DMS79 (cell line): ENCODE measurements at places on chromosomes 1 and 21.
A peak's percentile ranks its signal among the peaks of the same experiment; 100 is the strongest.

- no peak for DNase-seq
Measured at GRCh38 chr1:1246577-1247340, at the start of gene C1QTNF12. Gene C1QTNF12, minus strand, starts transcription at chr1:1246722. Its CDS starts 32 bp downstream, at chr1:1246690.

DNA sequence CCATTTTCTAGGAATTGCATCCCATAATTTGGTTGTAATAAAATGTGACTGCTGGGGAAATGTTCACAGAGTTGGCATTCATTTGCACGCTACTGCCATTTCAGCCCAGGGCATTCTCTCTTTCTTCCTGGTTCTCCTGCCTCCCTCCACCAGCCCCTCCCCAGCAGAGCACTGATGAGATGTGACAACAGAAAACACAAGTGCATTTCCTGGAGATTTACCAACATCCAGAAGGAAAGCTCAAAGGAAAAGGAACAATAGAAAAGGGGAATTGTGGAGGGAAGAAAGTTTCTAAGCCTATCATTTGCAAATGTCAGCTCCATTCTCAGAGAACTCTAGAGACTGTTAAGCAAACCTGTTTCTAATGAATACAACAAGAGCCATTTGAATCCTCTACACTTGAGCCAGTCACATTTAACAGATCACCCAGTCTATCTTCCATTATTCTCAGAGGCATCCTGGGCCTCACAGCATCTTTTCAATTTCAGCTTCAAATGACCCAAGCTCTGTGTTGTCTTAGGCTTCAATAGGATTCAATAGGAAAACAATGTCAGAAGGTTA, 395.6 kb upstream of the PBX1 start:
- no peak for DNase-seq

DNA sequence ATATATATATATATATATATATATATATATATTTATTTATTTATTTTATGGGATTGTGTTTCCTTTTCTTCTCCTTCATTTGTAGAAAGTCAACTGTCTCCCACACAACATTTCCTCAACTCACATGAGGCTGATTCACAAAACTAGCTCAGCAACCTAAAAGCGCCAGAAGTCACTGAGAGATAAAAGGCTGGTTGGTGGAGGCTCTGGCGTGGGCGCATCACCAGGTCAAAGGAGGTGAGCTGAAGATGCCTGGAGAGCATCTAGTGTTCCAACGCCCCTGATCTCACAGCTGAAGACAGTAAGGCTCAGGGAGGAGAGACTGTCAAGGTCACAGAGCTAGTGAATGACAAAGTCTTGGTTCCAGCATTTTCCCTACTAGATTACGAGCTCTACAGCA, 78.0 kb downstream of the HLCS start:
- DNase-seq: no peak

DNA sequence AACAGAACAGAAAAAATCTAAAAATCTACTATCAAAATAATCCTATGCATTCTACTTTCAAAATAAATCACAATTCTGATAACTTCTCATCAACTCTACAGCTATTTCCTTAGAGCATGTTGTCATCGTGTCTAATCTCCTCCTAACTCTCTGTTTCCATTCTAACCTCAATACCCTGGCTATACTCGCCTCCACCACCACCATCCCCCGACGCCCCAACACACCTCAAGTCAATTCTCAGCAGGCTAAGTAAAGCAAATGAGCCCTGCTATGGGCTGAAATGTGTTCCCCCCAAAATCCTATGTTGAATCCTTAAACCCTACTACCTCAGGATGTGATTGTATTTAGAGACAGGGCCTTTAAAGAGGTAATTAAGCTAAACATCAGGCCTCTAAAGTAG, 34.6 kb downstream of the NRDC start:
- DNase-seq: no peak

GRCh38 chr1:54259546-54260140, 59.7 kb downstream of the MRPL37 start:
- peak; percentile 20 for DNase-seq

DNA sequence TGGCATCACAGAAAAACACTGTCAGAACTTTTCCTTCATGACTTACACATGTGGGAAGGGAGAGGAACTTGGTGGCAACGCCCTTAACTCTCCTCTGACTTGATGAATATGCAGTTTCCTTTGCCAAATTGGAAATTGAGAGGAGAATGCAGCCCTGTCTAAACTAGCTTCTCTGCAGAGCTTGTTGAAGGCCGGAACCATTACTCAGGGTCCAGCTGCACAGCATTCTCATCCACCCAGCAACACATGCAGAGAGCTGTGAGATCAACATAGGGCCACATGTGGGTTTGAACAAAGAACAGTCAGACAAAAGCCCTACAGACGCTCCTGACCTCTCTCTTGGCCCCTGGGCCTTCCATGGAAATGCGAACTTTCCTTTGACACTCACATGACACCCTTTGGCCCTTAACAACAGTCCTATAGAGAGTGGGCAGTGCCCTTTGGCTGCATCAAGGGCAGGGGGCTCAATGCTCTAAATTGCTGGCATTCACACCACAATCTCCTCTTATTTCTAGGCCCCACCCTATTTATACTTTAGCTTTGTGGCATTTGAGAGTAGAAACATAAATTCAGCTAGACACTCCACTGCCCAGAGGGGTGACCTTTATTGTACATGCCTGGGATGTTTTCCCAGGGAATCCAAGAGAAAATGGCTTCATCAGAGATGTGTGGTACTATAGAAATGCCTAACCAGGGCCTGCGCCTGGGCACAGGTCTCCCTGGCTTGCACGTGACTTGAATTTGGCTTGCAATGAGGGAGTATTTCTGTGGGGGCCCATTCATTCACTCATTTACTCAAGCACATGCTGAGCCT, 64.4 kb downstream of the CDC7 start:
- no peak for DNase-seq

GRCh38 chr1:219566951-219567947, 45.7 kb downstream of the ZC3H11B start:
- no peak for DNase-seq

DNA sequence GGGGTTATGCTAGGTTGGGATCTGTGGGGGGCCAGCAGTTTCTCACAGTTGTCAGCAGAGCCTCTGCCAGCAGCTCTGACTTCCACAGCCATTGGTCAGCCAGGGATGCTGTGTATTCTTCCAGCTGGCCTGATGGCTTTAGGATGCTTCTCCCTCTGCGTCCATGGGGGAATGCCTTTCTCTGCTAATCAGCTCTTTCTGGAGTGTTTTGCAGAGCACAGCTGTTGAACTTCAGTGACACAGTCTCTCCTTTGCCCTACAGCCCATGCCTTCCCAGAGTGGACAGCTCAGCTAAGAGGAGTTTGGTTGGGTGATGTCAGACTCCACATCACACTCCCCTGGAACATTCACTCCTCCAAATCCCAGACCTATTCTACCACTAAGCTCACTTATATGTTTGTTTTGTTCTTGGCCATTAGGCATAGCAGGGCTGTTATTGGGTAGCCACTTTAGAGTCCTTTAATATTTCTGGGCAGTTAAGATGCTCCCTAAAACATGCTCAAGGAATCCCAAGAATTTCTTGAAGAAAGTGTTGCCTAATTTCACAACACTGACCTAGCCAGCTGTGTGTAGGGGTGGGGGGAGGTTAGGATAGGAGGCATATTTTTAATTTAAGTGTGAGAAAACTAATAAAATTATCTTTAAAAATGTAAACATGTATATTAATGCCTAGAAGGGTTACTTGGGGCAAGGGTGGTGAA, 75.3 kb upstream of the KIAA0040 start:
- no peak for DNase-seq

- no peak for DNase-seq
Measured at GRCh38 chr1:235858766-235859165, 7.9 kb downstream of the LYST start.

DNA sequence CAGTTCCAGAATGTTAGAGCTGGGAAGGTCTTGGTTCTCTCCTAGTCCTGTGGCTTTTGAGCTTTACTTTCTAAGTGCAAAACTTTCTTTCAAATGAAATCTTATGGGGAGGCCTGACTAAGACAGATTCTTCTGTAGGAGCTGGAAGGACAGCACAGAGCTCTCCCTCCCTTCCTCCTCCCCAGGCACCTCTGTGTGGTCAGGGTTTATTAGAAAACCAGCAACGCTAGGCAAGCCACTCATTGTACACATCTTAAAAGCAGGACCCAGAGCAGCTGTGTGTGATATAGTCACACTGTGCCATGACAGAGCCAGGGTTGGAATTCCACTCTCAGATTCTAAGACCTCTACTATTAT, 241.1 kb upstream of the RAB4A start:
- no peak for DNase-seq

DNA sequence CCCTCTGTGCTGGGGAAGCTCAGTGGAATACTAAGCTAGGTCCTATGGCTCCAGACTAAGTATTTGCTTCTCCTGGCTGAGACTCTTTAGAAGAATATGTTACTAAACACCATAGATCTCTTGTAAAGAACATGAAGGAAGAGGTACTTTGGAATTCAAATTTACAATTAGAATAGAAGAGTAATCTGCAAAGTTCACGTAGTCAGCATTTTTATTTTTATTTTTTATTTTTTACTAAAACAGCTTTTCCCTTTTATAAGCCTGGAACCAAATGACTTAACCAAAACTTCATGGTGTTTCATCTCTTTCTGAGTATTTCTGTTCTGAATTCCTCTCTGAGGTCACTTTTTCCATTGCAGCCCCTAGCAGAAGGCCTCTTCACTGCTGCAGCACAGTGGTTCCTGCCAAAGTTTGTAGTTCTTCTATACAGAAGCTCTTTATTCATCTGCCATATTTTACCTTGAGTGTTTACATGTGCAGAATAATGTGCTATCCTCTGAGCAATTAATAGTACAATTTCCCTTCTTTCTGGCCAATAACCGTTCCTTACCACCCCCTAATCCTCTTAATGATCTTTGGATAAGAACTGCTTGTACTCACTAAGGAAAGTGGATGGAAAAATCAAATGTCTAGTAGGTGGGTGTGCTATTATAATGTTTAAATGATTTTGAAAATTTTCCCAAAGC, 27.2 kb downstream of the TSEN15 start:
- no peak for DNase-seq

- no peak for DNase-seq
Measured at GRCh38 chr21:17783481-17784179, 35.5 kb downstream of the C21orf91 start.

GRCh38 chr1:3265835-3266805, 188.3 kb upstream of the ARHGEF16 start:
- no peak for DNase-seq

DNA sequence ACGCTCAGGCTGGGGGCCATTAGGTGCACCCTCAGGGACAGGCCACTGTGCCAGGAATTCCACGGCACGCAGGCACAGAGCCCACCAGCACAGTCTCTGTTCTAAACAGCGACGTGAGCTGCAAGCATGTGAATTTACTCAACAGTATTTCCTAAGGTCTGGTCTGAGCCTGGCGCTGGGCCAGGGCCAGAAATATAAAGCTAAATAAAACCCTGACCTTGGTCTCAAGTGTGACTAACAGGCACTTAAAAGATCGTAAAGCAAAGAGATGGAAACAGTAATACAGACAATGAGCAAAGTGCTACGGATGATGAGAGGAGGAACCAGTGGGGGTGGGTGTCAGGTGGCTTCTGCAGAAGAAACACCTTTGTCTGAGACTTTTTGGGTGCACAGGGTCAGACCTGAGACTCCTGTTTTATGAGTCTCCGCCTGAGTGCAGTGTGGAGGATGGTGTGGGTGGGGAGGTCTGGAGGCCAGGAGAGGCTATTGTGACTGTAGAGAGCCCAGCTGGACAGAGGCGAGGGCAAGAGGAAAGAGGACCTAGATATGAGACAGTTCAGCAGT, 53.4 kb upstream of the EDN2 start:
- peak; percentile 93 for DNase-seq

- DNase-seq: no peak
Measured at GRCh38 chr21:31460980-31461379, 116.9 kb upstream of the TIAM1 start.

DNA sequence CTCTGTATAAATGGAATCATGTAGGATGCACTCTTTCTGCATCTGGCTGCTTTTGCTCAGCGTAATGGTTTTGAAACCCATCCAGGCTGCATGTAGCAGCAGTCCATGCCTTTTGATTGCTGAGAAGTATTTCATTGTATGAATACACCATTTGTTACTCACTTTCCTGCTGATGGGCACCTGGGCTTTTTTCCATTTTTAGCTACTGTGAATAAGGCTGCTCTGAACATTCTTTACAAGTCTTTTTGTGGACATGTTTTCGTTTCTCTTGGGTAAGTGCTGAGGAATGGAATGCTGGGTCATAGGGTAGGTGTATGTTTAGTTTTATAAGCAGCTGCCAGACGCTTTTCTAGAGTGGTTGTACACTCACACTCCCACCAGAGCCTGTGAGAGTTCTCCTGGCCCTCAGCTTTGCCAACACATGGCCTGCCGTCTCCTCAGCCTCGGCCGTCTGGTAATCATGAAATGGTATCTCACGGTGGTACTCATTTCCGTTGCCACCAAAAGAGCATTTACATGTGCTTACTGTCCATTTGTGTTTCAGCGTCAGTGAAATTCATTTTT, 22.7 kb downstream of the SLX9 start:
- DNase-seq: no peak

- no peak for DNase-seq
Measured at GRCh38 chr21:27595716-27596115, 628.8 kb upstream of the ADAMTS5 start.

- no peak for DNase-seq
Measured at GRCh38 chr1:30511563-30511962, 211.8 kb downstream of the MATN1 start.

GRCh38 chr1:202952818-202953217, 5.3 kb downstream of the ADIPOR1 start:
- no peak for DNase-seq

DNA sequence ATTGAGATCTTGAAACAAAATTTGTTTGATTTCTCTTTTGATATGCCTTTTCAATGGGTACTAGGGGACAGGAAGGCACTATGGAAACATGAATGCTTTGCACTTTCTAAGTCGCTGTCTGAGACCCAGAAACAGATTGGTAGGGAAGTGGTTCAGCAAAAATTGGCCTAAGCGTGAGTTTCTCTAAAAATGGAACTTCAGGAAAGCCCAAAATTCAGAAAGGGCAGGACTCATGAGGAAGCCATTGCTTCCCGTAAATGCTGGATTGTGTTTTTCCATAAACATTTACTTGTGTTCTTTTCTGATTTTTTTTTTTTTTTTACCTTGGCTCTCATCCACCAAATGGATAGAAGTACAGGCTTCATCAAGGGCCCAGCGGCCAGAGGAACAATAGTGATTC, 123.7 kb upstream of the ATP1B1 start:
- no peak for DNase-seq

DNA sequence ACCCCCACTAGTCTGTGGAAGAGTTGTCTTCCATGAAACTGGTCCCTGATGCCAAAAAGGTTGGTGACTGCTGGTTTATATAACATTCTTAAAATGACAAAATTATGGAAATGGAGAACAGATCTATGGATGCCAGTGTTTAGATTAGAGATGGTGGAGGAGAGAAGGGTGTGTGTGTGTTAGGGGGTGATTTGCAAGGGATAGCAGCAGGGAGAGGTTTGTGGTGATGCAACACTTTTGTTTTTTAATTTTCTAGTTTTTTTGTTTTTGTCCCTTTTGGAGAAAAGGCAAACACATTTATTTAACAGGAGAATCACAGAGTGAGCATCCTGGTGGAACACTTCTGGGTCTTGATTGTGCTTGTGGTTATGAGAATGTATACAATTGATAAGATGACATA, 143.8 kb downstream of the RPS6KC1 start:
- DNase-seq: no peak

GRCh38 chr21:40689217-40689616, 157.7 kb downstream of the DSCAM start:
- no peak for DNase-seq
